ENCODE measurements at places on chromosomes 3 and 15. TPM values are rescaled to one million over a fixed set of nuclear protein-coding genes. Genes with fewer than 3 reads are reported as not detected.

GRCh38 chr15:84082739-84083138 is 152.8 kb upstream of the GOLGA6L4 start:
- DNase-seq = no peak

GRCh38 chr3:125211523-125212090 is 941 bp downstream of the SLC12A8 start:
- DNase-seq = no peak

GRCh38 chr15:29449136-29449535 is 179.5 kb upstream of the NSMCE3 start:
- no peak for DNase-seq

The CLSTN2 gene
- total RNA-seq = not detected

The TSPAN3 gene
- total RNA-seq = 113 TPM

The ZDHHC23 gene
- 22.7 TPM for total RNA-seq

- DNase-seq = no peak
Observed at GRCh38 chr3:64621726-64622395, 65.9 kb downstream of the ADAMTS9 start.

- no peak for DNase-seq
Observed at GRCh38 chr15:56232058-56232457, 11.6 kb downstream of the RFX7 start.

The FSTL1 gene
- not detected for total RNA-seq

GRCh38 chr15:28019594-28020309 is 79.4 kb downstream of the OCA2 start:
- no peak for DNase-seq

The KNL1 gene
- total RNA-seq = 5.1 TPM

GRCh38 chr3:58334013-58334321 is 1.3 kb downstream of the PXK start:
- no peak for DNase-seq

- DNase-seq = no peak
Observed at GRCh38 chr3:100880072-100880471, 113.1 kb downstream of the ABI3BP start.

The CEP70 gene
- 5.9 TPM for total RNA-seq

GRCh38 chr3:135127946-135128470 is 332.9 kb downstream of the EPHB1 start:
- no peak for DNase-seq

All from activated B cell treated with CpG ODN at 0.5 μM for 24 hours (primary cell).